Pons (tissue), 1 donor: ENCODE measurements at places on chromosomes 12 and 14.

DNA sequence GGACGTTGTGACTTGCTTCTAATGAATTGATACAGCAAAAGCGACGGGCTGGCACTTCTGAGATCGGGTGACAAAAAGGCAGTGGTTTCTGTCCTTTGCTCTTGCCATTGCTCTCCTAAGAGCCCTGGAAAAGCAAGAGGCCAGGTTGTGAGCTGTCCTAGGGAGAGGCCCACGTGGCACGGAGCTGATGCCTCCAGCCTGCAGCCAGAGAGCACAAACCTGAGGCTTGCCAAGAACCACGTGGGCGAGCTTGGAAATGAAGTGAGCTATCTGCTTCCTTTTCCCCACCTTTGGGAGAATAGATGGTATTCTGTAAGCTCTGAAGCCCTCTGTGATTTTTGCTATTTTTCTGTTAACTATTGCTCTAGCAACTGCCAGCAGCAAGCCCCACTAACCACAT lies 26.4 kb upstream of the NOS1 start:
- DNase-seq = no peak

DNA sequence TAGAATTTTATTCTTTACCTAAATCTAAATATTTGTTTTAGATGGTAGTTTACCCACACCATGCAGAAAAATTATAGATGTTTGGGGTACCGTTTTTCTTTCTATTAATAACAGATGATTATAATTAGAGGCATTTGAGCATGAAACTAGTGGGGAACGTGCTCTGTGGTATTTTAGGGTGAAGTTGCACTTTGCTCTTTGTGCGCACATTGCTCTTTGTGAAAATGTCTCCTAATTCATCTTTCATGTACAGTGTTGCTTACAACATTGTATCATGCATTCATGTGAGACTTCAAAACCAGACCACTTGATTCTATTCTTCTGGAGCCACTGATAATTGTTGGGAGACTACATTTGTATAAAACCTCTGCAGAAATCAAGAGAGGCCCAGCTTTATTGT lies 449.1 kb upstream of the RGS6 start:
- no peak for DNase-seq

GRCh38 chr12:45260104-45260815 lies 44.4 kb downstream of the ANO6 start:
- no peak for DNase-seq

GRCh38 chr14:57346741-57347140 lies 43.6 kb upstream of the NAA30 start:
- no peak for DNase-seq

DNA sequence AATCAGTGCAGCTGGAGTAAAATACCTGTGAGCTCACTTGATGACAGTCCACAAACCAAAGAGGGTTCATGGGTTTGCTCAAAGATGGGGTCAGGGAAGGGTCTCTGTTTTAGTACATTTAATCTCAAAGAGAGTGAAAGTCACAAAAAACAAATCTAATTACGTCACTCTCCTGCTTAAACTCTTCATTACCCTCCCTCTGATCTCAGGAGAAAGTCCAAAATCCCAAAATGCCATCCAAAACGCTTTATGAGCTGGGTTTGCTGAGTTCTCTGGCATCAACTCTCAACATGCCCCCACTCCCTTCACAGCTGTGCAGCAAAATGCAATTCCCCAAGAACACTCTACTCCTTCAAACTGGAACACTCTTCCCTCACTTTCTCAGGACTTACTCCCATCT lies 40.4 kb upstream of the LGR5 start:
- no peak for DNase-seq
